ENCODE measurements at places on chromosomes 1 and 21.

- DNase-seq, result no peak
These were observed 10.2 kb downstream of the IL24 start for GRCh38 chr1:206907304-206907991.

- no peak for DNase-seq
These were observed 57.5 kb downstream of the KIAA0319L start for GRCh38 chr1:35499652-35500176.

DNA sequence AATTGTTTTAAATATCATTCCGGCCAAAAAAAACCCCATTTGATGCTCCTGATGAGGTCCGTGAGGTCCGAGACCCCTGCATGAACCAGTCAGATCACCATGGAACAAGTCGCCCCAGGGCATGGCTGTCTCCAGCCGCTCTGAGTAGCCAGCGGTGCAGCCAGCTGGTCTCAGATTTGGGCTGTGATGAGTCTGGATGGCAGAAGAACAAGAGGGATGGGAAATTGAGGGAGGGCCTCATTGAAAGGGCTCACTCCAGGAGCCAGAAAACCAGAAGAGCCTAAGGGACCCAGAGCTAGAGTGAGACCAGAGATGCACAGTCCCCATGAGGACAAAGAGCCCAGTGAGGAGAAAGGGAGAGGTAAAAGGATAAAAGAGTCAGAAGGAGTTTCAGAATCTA, 174.0 kb downstream of the TOMM20 start:
- DNase-seq, result no peak

- DNase-seq, result no peak
These were observed 40.7 kb upstream of the KCND3 start for GRCh38 chr1:112030157-112030556.

GRCh38 chr1:151251656-151252470, 2.7 kb upstream of the PSMD4 start:
- DNase-seq, result peak; percentile 47

DNA sequence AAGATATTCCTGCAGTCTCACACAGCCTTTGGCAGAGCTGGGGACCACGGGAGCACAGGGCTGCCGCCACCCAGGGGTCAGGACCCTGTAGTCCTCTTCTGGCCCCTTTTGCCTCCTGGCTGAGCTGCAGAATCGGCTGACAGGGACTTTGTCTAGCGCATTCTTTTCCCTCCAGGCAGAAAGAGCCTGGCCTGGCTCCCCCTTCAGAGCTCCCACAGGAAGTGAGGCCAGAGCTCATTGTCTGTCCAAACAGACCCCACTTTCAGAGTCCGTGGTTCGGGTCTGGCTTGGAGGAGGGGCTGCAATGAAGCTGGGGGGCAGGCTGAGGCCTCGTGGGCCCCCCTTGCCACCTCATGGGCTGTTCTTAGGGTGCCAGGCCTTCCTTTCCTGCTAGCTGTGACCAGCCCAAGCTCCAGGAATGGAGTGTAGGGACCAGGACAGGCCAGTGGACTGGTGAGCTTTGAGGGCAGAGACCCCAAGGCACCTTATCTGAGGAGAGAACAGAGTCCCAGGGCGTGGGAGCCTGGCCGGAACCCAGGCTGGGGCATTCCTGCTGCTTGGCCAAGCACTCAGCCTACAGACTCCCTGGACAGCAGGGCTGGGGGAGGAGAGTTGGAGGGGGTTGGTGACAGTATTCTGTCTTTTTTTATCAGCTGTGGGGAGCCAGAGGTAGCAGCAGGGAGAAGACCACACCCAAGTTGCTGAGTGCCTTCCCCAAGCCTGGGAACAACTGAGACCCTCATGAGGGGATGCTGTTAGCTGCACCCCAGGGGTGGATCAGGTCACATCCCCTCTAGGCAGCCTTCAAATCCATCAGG, 4.7 kb downstream of the CELSR2 start:
- no peak for DNase-seq

- no peak for DNase-seq
These were observed 78.0 kb downstream of the MPZL1 start for GRCh38 chr1:167799747-167800146.

DNA sequence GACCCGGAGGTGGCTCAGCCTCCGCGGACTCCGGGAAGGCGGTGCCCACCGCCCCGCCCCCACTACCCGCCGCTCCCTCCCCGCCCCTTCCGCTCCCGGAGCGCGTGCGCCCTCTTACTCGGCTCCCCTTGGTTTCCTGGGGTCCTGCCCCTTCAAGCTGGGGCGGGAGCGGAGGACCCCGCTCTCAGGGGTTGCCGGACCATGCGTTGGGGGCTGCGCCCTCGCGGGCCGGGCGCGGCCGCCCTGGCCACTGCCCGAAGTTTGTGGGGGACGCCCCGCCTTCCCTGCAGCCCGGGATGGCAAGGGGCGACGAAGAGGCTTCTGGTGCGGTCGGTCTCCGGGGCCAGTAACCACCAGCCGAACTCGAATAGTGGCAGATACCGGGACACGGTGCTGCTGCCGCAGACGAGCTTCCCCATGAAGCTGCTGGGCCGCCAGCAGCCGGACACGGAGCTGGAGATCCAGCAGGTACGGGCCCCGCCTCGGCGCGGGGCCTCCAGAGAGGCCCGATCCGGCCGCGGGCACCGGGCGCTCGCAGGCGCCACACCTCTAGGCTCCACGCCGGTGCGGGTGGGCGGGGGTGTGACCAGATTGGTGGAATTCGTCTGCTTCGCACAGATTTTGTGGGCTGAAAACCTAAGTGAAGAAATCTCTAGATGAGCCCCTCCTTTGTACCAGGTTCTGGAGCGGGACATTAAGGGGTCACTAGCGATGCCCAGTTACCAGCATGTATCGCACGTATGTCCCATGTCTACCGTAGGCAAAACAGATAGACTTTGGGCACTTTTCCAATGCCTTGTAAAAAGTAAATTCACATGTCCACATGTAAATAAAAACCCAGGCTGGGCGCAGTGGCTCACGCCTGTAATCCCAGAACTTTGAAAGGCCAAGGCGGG, at the start of gene IARS2:
Gene IARS2, plus strand, starts transcription at position 117 of the 896 bp plus-strand sequence. Its CDS starts 85 bp downstream, at position 202.
- peak; percentile 52 for DNase-seq

DNA sequence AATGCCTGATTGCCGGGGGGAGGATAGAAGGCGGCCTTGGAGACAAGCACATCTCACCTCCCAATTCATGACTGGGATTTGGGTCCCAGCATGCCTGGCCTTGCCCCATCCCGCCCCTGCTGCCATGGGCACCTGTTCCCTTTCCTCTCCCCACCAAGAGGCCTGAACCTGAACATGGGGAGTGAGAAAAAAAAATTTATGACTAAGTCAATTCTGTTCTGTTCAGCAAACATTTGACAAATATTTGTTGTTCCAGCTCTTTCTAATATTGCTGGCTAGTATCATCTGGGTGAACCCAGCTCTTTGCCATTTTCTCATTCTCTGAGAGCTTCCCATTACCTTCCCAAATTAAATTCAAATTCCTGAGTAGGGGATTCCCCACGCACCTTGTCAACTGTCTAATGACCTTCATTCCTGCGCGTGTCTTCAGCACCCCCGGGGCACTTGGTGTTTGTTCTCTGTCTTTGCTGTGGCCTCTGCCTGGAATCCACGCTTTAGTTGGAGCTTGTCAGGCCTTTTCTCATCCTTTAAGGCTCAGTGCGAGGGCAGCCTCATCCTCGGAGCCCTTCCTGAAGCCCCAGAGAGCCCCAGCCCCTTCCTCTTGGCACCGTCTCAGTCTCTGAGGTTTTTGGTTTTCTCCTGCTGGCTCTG, 42.8 kb downstream of the ARHGEF10L start:
- no peak for DNase-seq

GRCh38 chr1:230149751-230150584, 82.9 kb downstream of the GALNT2 start:
- no peak for DNase-seq

- DNase-seq, result no peak
These were observed 123.7 kb downstream of the MATN1 start for GRCh38 chr1:30599721-30600120.

DNA sequence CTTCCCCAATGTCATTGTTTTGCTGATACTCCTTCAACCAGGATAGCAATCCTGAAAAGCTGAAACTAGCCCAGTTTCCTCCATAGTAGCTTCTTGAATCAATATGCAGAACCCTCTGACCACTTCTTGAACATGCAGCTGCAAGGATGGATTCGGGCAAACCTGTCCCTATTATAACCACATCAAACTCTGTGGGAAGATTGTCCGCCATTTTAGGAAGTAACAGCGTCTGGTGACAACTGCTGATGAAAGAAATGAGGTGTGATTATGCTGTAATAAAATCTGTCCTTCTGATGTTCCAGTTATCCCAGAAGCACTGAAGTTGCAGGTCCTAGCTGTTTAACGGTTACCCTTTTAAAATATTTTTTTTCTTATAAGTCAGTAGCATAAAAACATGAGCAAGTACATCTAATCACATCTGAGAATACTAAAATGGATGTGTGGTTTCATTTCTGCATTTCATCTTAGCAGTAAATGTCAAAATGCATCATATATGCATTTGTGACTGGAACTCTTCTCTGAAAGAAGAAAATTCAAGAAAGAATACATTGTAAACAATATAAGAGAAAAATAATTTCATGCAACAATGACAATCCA, 4.5 kb downstream of the CHML start:
- DNase-seq, result no peak

GRCh38 chr1:204791453-204792353, 79.0 kb upstream of the NFASC start:
- peak; percentile 34 for DNase-seq

- no peak for DNase-seq
These were observed 1.0 kb upstream of the CELA2A start for GRCh38 chr1:15455522-15455921.

DNA sequence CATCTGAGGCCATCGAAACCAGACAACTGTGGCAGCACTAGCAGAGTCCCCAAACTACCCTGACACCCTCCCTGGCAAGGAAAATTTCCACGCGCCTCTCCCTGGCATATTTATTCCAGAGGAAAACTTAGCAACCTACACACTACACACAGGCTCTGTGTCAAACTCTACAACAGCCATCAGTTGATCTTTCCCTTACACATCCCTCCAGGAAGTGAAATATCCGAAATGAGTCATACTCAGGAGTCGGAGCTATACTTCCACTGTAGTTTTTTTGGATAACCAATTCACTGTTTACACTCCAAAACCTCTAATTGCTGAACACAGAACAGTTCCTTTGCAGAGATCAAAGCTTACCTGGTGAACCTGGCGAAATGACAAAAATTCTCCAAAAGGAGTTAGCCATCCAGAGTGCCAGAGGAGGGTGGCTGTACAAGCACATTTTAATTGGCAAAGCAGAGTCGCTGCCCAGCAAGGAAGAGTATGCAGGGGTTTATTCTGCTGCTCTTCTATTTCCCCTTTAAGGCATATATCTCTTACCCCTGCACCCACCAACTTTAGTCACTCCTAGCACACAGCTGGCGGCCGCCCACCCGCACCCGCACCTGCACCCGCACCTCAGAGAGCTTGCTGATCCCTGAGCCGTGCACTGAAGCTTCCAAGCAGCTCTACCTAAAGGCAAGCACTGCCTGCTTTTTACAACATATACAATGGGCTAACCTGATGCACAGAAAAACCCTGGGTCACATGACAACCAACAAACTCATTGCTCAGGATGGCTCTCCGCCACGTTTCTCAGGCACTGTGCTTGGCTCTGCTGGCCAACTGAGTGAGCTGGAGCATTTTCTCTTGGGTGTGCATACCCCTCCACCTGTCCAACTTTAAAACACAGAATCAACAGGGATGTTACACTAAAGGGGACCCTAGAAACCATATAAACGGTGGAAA, 54.9 kb downstream of the CAPZB start:
- no peak for DNase-seq

DNA sequence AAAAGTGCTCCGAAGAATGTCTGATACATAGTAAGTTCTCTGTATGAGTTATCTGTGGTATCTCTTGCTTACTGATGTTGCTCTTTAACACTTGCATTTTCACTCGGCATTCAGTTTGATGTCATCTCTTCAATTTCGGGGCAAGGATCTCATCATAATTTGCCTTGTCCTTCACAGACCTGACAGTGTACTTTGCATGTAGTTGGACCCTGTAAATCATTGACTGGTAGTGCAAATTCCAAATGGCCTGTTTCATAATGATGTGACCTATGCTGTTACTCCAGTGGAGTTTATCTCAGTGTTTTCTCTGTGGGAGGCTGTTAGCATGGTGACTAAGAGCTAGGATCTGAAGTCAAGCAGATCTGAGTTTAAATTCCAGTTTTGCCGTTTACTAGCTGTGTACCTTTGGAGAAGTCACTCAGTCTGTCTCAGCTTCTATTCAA, 34.2 kb upstream of the ABCD3 start:
- no peak for DNase-seq

DNA sequence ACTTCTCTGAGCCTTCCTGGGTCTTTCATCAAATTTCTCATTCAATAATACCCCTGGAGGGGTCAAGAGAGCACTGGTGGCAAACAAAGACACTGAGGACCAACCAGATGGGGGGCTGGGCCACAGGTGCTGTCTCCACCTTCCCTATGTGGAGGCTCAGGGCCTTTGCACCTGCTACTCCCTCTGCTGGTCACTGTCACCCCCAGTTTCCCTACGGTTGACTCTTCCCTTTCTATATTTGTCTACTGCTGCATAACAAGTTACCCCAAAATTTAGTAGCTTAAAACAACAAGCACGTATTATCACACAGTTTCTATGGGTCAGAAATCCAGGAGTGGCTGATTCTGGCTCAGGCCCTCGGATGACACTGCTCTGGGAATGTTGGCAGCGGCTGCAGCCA, 138.8 kb upstream of the RUNX3 start:
- DNase-seq, result no peak

DNA sequence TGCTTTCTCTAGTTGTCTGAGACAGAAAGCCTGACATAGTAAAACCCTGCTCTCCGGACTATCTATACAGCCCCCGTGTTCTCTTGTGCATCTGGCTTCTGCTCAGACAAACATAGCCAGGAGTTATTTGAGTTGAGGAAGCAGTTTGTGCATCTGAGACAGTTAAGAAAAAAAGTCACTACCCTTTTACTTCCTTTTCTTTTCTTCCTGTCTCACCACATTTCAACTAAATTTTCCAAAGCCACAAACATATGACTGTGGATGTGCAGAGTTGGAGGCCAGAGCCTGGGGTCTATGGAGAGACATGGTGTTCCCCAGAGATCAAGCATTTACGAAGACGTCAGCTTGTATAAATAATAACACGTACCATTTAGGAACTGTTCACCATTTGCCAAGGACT, 158.5 kb upstream of the FGGY start:
- no peak for DNase-seq

- no peak for DNase-seq
These were observed 41.1 kb downstream of the CD58 start for GRCh38 chr1:116529681-116530080.

Measured in left renal cortex interstitium (tissue), 4 donors.